ENCODE measurements at places on chromosomes 5 and 9.

- no peak for DNase-seq
Observed at GRCh38 chr5:53819482-53819881, 259.0 kb downstream of the NDUFS4 start.

DNA sequence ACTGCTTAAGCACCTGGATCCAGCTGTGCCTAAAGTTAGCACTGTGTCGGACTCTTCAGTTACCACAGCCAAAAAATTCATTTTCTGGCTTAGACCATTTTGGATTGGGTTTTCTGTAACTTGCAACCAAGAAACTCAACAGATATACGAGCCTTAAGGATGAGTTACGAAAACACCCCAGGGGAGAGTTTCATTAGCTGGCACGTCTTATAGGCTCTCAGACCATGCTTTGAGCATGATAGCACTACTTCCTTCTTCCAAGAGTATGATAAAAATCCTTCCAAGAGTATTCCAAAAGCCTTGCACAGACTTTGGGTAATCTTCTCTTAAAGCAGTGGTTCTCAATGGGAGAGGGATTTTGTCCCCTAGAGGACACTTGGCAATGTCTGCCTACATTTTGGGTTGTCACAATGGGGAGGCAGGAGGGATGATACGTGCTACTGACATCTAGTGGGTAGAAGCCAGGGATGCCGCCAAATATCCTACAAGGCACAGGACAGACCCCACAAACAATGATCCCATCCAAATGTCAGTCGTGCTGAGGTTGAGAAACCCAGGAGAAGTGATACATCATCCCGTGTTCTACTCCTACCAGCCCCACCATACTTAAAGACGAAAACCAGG lies 64.8 kb downstream of the SMIM23 start:
- DNase-seq: peak; percentile 51

GRCh38 chr5:107835096-107835495 lies 164.4 kb upstream of the EFNA5 start:
- DNase-seq: no peak

GRCh38 chr9:88814577-88814976 lies 176.7 kb upstream of the S1PR3 start:
- DNase-seq: no peak

DNA sequence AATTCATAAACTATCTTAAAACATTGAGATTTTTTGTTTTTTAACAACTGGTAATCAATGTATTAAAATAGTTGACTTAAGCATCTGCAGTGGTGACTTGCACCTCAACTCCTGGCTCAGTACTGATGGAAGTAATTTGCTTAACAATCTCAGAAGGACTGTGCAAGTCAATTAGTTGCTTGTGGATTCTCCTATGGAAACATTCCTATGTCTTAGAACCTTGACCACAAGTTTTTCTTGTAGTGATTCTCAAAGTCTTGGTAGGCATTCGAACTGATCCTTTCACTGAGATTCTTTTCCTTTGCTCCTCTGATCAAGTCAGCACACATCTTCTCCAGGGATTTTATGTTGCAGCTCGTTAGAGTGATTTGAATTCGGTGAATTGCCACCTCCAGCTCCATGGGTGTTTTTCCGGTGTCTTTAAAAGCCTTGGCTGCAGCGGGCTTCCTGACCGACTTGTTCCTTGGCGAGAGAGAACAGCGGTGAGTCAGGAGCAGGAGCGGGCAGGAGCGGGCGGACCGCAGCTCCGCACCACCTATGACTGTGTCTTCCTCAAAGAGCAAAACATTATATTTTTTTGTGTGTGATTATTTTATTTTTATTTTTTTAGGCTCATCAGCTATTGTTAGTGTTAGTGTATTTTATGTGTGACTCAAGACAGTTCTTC lies 21.1 kb downstream of the HMGXB3 start:
- peak; percentile 93 for DNase-seq

DNA sequence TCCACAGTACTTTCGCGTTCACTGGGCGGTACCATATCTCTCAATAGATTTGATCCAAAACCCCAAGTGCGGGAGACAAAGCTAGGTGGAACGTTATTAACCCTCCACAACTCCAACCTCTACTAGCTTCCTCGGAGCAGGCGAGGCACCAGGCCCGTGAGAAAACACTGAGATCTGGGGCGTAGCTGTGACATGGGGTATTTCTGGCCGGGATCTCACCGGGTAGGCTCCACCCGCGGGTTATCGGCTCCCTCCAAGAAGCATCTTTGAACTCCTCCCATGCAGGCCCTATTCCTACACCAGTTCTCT lies 350 bp upstream of the SLC25A46 start:
- no peak for DNase-seq

DNA sequence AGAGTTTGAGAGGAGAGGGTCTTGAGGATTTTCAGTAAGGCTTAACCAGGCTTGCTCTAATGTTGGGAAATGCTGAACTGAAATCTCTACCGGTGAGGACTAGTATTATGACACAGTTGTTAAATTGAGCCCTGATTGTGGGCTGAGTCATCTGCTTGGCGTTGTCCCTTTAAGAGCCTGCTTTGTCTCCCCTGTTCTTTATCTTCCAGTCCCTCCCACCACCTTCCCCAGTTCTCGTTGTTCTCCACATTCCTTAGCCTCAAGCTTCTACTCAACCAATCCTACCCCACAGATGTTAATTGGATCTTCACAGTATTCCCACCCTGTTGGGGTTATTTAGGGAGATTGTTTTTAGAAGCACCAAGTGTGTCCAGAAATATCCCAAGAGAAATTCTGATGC lies 57.6 kb downstream of the ANKRD55 start:
- peak; percentile 76 for DNase-seq

DNA sequence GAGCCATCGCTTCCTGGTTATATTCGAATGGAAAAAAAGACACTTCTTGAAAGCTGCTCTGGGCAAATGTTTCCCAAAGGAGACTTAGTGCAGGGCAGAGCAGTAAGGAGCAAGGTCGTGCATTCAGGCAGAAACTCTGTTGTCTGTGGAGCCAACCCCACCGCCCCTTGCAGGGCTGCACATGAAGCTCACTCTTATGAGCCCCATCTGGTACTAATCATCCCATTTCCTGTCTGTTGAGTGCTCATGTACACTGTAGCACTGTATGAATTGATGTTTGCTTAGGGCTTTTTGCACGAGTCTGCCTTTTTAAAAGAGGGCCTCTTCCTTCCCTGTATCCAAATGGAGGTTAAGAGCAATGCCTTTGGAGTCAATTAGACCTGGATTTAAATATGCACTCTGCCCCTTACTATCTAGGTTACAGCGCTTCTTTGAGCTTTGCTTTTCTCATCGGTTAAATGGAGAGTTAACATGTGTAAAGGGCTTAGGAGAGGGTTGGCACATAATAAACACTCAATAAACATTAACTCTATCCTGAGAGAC lies 25.4 kb downstream of the HMHB1 start:
- no peak for DNase-seq

- no peak for DNase-seq
Observed at GRCh38 chr5:77463905-77464304, 28.2 kb downstream of the WDR41 start.

DNA sequence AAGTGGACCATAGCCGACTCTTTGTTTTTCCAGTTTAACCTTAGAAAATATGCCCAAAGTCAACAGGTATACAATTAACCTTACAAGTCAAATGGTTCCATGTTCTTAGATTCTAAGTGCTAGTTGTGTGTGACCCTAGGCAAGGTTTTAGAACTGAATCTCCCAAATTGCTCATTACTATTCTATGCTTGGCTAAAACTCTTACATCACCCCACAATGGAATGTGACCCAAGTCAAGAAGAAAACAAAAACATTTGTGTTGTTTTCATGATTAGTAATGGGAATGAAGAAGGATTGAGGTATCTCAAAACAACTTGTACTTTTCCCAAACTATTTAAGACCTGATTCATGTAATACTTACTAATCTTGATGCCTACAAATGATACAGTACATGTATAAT lies 159.2 kb downstream of the ARRDC3 start:
- DNase-seq: peak; percentile 10

DNA sequence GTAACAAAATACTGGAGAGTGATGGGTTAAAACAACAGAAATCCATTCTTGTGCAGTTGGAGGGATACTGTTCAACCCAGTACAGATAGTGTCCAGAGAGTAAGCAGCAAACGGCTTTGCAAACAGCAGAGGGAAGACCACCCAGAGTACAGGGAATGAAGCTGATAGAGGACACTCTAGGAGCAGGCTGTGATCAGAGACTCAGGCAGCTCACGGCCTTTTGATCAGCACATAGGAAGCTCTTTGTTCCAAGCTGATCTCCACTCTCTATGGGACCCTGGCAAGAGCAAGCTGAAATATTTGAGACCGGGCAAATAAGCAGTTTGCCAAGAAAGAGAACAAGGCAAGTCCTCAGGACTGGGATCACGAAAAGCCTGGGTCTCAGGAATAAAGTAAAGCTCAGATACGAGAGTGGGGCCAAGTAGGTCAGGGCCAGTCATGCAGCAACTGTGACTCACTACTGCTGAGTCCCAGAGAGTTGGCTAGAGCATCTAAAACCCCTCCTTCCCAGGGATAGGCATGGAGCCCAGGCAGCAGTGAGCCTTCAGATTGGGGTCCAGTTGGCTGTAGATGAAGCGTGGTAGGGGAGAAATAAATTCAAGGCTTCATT lies 52.4 kb downstream of the MELK start:
- DNase-seq: peak; percentile 65

DNA sequence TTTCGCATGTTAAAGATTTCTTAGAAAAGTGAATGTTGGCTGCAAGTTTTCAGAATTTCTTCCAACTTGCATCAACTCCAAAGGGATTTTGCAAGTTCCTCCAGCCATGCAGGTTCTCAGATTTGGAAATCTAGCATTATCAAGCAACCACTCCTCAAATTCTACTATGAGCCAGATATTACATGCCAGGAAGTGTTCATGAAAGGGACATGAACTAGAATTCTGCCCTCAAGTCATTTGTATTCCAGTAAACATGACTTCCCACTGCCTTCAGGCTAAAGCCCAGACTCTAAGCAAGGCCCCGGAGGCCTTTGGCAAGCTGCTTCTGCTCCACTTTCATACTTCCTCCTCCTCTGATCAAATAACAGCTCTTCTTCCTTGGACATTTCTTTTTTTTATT lies 111.3 kb upstream of the PAPPA start:
- DNase-seq: no peak

- DNase-seq: no peak
Observed at GRCh38 chr9:135613946-135614805, 25.2 kb downstream of the GLT6D1 start.

DNA sequence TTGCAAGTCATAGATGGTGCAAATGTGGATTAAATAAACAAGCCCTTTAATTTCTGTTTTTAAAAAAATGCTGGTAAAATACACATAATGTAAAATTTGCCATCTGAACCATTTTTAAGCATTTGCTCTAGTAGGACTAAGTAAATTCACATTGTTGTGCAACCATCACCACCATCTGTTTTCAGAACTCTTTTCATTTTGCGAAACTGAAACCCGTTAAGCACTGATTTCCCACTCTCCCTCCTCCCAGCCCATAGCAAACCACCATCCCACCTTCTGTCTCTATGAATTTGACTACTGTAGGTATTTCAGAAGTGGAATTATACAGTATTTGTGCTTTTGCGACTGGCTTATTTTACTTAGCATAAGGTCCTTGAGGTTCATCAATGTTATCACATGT lies 103.3 kb upstream of the CNTLN start:
- DNase-seq: no peak

DNA sequence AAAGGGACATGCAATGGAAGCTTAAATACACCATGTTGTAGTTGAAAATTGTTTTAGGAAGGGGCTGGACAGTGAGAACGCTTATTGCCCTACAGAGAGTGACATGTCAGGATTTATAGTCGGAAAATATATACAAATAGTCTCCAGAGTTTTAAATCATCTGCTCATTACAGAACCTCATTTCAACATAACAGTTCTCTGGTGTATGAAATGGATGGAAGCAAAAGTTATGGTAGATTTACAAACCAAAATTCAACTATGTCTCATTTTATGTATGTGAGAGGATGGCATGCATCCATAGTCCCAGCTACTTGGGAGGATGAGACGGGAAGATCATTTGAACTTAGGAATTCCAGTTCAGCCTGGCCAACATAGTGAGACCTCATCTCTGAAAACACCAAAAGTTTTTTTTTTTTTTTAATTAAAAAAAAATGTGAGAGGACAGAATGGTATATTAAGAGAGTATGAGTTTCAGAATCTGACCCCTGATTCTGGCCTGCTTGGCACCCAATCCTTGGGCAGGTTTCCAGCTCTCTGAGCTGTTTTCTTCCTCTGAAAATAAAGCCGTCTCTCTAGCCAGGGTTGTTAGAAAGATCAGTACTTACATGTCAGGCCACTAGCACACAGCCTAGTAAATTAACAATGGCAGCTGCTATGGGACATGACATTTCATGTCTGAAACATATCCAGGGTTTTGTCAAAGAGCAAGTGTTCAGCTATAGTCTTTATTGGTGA lies 40.1 kb downstream of the IQGAP2 start:
- DNase-seq: no peak

- no peak for DNase-seq
Observed at GRCh38 chr5:31845361-31845760, 206.4 kb downstream of the PDZD2 start.

DNA sequence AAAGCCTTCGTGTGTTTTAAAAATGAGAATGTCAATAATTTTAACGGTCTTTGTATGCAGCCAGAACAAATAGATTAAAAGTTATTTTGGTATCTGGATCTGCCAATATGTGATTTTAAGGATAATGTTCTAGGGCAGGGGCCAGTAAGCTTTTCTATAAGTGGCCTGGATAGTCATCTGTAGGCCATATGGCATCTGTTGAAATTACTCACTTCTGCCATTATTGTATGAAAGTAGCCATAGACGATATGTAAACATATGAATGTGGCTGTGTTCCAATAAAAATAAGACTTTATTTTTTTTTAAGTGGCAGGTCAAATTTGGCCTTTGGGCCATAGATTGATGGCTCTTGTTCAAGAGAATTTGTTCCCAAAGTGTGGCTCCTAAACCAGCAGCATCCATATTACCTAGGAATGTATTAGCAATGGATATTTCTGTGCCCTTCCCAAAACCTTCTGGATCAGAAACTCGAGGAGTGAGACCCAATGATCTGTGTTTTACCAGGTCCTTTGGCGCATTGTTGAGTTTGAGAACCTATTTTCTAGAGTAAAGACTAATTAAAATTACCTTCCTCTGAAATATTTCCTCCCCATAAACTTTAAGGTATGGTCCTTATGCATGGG lies 55.9 kb downstream of the C6 start:
- peak; percentile 64 for DNase-seq

DNA sequence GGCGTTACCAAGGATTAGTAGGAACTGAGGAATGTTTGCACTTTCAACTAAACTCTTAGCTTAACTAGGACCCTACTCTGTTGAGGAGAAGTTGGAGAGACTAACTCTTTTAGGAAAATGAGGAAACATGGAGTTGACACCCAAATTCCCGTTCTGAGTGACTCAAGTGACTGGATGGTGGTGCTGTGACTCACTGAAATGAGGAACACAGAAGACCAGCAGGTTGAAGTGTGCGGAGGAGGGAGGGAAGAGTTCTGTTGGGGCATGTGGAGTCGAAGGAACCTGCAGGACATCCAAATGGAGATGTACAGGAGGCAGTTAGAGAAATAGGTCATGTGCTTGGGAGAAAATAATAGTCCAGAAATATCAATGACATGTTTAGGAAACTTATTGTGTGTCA lies 8.2 kb downstream of the HEXB start:
- peak; percentile 54 for DNase-seq
